ENCODE measurements at places on chromosomes 11 and 22.

GRCh38 chr11:107590460-107591377, at the start of gene ELMOD1:
Gene ELMOD1, plus strand, starts transcription at chr11:107591147. Its CDS starts 27,043 bp downstream, at chr11:107618190.
- no peak for DNase-seq

GRCh38 chr11:124329787-124330478, 9.9 kb upstream of the OR8D2 start:
- no peak for DNase-seq

GRCh38 chr11:11635443-11635842, 13.6 kb upstream of the GALNT18 start:
- DNase-seq = no peak

DNA sequence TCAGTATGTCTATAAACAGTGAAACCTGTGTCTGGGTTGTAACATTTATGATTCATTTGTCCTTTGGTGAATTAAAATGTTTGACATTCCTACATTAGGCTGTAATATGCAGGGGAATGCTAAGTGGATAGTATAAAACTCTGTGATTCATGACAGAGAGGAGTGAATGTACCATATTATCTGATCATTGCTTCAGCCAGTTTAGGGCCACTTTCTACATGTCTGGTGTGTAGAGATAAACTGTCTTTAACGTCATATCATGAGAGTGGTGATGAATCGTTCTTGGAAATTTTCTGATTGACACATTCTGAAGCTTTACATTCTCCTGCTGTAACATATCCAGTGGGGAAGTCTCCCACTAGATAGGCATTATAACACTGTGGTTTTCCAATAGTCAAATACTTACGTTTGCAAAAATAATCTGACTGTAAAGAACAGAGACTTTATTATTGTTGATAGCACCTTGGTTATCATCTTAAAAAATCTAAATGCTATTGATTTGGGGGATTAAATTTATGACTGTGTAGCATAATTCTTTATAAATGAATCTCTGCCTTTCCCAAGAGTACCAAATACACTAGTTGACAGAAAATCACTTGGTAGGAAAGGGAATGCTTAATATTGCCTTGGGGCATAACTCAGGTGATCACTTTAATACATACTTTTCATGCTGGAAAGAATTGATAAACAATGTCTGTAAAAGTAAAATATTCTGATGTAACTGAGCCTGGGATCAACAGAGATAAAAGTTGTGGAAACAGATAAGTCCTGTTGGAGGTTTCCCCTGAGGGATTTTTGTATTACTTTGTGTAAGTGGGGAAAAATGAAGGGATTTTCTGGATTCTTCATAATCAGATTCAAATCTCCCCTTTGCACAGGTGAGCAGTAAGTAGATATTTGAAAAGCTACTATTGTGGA, 427.9 kb downstream of the JRKL start:
- DNase-seq = no peak

- no peak for DNase-seq
Observed at GRCh38 chr11:130103296-130103814, 33.7 kb downstream of the APLP2 start.

Data from hematopoietic multipotent progenitor cell treated with erythropoietin and hydrocortisone succinate and interleukin-3 and kit ligand, for 8 days (in vitro differentiated cells).